ENCODE measurements at places on chromosomes 6 and 20. TPM values are rescaled to one million over a fixed set of nuclear protein-coding genes. Genes with fewer than 3 reads are reported as not detected.

The TFAP2C gene
- total RNA-seq: not detected

The PTCRA gene
- total RNA-seq: not detected

The TP53TG5 gene
- total RNA-seq: not detected

The PTCHD4 gene
- not detected for total RNA-seq

Measured in activated CD8-positive, alpha-beta T cell treated with anti-CD3 and anti-CD28 coated beads for 36 hours (primary cell).